ENCODE measurements at places on chromosomes 2 and 18. TPM values are rescaled to one million over a fixed set of nuclear protein-coding genes. Genes with fewer than 3 reads are reported as not detected.

GRCh38 chr2:78120275-78120674 is 598.1 kb upstream of the LRRTM4 start:
- no peak for DNase-seq

DNA sequence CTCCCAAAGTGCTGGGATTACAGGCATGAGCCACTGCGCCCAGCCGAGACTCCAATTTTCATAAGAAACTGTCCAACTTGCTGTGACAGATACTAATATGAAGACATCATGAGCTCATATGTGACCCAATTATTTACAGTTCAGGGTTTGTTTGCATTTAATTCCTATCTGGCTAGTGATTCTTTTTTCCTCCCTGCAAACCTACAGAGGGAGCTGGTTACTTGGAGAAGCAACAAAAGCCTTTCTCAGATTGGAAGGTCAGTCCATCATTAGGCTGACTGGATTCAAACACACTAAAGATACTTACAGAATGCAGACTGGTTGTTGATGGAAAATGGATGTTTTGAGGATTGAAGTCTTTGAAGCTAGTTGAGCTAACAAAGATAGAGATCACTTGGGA is 176.4 kb downstream of the ANKRD44 start:
- DNase-seq: no peak

- no peak for DNase-seq
Measured at GRCh38 chr18:74139411-74139810, 8.2 kb downstream of the FBXO15 start.

- DNase-seq: no peak
Measured at GRCh38 chr18:37533647-37534584, 31.7 kb downstream of the CELF4 start.

DNA sequence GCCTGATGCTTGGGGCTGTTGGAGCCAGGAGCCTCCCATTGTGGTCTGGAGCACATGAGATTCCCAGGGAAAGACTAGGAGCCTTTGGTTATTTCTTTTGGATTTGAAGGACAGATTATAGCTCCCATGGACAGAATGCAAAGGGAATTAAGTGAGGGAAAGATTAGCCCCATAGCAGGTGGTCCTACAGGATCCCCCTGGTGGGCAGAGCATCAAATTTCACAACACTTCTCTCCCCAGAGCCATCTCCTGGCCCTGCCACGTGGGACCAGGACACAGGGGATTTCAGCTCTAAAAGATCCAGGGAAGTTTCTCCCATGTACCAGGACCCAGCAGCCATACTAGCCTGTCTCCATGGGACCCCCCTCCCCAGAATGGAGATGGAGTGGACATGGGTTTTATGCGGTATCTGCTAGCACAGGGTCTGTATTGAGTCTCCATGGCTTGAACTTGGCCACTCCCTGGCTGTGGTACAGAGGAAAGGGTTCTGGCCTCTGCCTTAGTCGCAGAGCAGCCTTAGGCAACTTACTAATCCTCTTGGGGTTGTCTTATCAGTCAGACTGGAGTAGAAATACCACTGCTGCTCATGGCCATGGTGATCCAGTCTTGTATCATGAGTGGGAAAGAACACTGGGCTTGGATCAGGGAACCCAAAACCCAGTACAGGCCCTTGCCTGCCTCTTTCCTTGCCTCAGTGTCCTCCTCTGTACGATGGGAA is 6.8 kb upstream of the PLB1 start:
- DNase-seq: no peak

DNA sequence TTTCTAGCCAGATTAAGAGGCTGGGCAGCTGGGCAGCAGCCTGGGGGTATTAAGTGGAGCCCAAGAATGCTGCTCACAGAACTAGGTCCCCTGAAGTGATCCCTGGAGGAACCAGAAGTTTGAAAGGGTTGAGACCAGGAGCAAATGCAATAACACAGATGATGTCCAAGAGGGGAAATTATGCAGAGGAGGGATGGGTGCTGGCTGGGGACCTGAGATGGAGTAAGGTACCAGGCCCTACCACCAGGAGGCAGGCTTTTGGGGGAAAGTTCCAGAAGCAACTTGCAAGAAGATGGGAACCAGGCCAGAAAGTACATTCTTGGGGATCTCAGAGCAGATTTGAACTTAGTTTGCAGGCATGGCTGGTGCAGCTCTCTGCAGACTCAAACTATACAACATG is 175.1 kb downstream of the NCK2 start:
- DNase-seq: no peak

GRCh38 chr2:74777161-74777900 is 56.6 kb upstream of the HK2 start:
- DNase-seq: no peak

DNA sequence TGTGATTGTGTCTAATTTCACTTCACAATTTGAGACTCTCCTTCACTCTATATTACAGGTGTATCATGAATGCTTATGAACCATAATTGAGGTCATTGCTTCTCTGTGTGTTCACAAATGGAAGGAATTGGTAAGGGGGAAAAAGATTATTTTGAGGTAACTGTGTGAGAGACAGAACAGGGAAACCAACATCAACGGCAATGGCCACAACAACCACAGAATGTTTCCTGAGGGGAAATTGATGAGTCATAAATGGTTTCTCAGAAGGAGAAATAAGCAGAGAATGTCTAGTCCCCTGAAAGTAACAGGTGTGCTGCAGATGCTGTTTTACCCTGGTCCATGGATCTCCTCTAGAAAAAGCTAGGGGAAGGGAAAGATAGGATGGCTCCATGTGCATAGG is 361.2 kb upstream of the GALNT5 start:
- no peak for DNase-seq

DNA sequence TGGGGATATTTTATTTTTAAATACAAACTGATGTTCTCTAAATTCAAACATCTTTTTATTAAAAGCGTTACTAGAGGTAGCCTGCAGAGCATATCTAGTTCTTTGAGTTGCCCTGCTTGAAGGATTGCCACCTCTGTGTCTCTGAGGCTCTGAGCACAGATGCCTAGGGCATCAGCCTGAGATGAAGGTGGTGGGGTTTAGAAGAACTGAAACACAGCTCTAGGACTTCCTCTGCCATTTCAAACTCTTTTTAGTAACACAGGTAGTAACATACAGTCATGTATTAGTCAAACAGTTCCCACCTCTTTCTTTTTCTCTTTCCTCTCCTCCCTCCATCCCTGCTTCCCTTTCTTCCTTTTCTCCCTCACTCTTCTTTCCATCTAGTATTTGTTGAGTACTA is 57.6 kb downstream of the TTC21B start:
- no peak for DNase-seq

- no peak for DNase-seq
Measured at GRCh38 chr2:120908314-120908975, 172.8 kb downstream of the GLI2 start.

- DNase-seq: no peak
Measured at GRCh38 chr2:66170744-66171330, 264.1 kb upstream of the MEIS1 start.

GRCh38 chr2:18630941-18631340 is 41.6 kb upstream of the NT5C1B start:
- no peak for DNase-seq

DNA sequence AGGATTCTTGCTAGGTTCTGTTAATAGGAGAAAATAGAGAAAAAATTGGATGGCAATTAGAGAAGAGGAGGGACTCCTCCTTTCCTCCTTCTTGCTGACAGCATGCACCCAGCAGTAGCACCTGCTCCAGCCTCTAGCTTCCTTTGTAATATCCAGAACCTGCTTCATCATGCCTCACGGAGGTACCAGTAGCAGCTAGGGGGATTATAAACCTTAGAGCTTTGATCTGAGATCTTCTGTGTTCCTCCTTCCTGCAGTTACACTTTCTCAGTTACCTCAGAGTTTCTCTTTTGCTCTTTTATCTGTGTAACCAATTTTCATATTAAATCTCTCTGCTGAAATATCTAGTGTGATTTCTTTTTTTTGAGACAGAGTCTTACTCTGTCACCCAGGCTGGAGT is 16.6 kb downstream of the DPP4 start:
- no peak for DNase-seq

- DNase-seq: no peak
Measured at GRCh38 chr18:7290077-7290476, 59.2 kb downstream of the LRRC30 start.

GRCh38 chr2:150438654-150439053 is 48.8 kb downstream of the RND3 start:
- no peak for DNase-seq

SERPINB11 gene
- not detected for total RNA-seq

CYB5A gene
- total RNA-seq: 120 TPM

REG1A gene
- 40,006 TPM for total RNA-seq

NYAP2 gene
- 0.12 TPM for total RNA-seq

POTEJ gene
- total RNA-seq: 0.06 TPM

IL36B gene
- not detected for total RNA-seq

Data from pancreas (tissue), 10 donors.